Renal pelvis (tissue), 12 donors: ENCODE measurements at places on chromosomes 5 and 9. TPM values are rescaled to one million over a fixed set of nuclear protein-coding genes. Genes with fewer than 3 reads are reported as not detected.
A peak's percentile ranks its signal among the peaks of the same experiment; 100 is the strongest.

GRCh38 chr9:130634191-130634768, 30.1 kb upstream of the PRDM12 start:
- no peak for DNase-seq

DNA sequence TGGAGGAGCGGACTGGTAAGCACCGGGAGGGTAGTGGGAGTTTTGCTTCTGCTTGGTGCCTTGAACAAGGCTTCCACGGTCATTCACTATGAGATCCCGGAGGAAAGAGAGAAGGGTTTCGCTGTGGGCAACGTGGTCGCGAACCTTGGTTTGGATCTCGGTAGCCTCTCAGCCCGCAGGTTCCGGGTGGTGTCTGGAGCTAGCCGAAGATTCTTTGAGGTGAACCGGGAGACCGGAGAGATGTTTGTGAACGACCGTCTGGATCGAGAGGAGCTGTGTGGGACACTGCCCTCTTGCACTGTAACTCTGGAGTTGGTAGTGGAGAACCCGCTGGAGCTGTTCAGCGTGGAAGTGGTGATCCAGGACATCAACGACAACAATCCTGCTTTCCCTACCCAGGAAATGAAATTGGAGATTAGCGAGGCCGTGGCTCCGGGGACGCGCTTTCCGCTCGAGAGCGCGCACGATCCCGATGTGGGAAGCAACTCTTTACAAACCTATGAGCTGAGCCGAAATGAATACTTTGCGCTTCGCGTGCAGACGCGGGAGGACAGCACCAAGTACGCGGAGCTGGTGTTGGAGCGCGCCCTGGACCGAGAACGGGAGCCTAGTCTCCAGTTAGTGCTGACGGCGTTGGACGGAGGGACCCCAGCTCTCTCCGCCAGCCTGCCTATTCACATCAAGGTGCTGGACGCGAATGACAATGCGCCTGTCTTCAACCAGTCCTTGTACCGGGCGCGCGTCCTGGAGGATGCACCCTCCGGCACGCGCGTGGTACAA, 556 bp downstream of the PCDHGC3 start:
- peak; percentile 84 for DNase-seq

GRCh38 chr5:30968971-30969370, 224.5 kb upstream of the CDH6 start:
- no peak for DNase-seq

- no peak for DNase-seq
Observed at GRCh38 chr9:13431222-13431536, 151.7 kb upstream of the MPDZ start.

DNA sequence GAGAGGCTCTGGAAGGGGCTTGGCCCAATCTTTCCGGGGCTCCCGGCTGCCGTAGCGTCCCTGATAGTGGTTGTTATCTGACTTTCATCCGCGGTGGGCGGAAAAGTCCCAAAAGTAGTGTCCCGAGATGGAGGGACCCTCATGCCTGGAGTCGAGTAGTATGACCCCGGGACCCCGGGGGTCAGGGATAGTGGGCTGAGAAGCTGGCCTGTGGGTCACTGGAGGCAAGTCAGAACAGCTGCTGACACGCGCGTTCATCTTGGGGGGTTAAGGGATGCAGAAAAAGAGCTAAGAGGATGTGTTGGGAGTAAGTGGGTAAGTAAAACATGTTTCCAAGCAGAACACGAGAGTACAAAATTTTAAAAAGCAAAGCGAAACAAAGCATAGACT, 123.4 kb downstream of the TMEM161B start:
- no peak for DNase-seq

- DNase-seq = no peak
Observed at GRCh38 chr5:105639511-105639910, 2031.2 kb downstream of the EFNA5 start.

- DNase-seq = no peak
Observed at GRCh38 chr9:133762488-133763271, 24.5 kb upstream of the SARDH start.

GRCh38 chr5:17748201-17748600, 113.9 kb downstream of the TAF11L14 start:
- no peak for DNase-seq

DNA sequence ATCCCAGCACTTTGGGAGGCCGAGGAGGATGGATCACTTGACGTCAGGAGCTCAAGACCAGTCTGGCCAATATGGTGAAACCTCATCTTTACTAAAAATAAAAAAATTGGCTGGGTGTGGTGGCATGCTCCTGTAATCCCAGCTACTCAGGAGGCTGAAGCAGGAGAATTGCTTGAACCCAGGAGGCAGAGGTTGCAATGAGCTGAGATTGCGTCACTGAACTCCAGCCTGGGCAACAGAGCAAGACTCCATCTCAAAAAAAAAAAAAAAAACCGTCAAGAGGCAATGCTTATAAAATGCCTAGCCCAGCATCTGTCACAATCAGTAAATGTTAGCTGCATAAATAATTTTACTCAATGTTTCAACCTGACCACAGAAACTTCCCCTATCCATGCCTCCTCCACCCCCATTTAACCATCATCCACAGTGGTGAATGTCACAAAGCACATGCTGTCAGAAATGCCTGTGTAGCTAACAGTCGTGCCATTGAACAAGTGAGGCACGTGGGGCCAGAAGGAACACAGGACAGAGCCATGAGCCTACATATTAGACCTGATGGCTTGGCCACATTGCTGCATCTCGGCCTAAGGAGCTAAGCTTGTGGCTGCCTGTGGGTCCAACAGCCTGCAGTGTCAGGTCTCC, 16.8 kb upstream of the TCOF1 start:
- DNase-seq = no peak

DNA sequence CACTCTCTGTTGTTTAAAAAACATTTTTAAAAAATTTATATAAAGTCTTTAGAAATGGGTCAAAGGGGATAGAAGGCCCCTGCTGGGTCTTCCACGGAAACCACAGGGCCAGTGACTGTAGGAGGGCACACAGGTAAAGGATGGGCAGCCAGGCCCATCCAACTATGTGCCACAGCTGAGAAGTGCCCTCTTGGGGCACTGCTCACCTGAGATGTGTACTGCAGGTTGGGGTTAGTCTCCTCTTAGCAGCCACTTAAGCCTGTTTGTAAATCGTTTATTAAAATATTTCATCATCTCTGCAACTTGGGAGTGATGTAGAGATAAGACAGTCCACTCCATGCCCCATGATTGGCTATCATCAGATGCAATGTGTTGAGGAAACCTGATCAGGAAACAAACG, 222.4 kb downstream of the DIRAS2 start:
- DNase-seq = no peak

- no peak for DNase-seq
Observed at GRCh38 chr5:107112216-107112615, 558.5 kb downstream of the EFNA5 start.

DNA sequence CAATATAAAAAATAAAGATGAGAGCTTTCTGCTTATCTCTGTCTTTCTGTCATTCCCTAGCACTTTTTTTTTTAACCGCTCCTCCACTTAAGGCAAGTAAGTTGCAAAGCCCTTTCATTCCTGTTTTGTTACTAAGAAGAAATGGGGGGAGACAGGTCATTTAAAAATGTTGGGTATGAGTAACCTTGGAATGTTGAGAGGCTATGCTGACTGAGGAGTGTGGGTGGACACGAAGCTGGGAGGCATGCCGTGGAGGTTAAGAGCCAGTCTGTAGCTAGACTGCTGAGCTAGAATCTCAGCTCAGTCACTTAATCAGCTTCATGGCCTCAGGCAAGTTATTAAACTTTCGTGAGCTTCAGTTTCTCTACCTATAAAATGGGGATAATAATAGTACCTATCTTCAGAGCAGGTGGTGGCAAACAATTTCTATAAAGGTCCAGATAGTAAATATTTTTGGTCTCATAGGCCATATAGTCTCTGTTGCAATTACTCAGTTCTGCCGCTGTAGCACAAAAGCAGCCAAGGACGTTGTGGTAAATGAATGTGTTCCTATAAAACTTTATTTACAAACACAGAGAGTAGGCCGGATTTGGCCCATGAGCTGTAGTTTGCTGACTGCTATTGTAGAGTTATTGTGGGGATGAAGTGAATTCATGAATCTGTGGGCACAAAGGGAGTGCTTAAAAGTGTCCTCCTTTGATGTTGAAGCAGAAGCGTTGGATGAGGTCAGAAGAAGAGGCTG, 220.0 kb downstream of the GABBR2 start:
- no peak for DNase-seq

DNA sequence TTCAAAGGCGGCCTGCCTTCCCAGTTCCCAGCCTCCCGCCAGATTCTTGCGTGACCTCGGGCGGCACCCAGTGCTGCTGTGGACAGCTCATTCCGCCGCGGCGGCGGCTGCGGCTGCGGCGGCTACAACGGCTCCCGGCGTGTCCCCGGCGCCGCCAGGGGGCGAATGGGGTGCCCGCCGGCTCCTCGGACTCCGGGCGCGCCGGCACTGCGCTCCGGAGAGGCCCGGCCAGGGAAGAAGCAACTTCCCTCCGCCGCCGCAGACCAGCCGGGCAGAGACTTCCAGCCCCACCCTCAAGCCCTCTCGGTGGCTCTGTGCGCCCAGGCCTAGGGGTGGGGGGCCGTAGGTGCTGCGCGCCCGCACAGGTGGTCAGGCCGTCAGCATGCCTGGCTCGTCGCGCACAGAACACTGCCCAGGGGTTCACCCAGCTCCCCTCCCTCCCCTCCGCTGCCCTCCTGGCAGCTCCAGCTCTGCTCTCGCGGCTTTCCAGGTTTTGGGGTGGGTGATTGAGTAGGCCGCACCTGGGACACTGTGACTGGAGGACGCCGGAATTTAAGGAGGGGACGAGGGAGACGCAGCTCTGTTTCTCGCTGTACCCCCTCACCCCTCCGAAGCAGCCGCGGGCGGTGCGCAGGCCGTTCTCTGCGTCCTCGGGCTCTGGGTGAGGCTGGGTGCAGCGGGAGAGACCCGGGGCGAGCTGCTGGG, 20.2 kb downstream of the IGIP start:
- DNase-seq = peak; percentile 73

- peak; percentile 77 for DNase-seq
Observed at GRCh38 chr9:124617477-124618141, 110.4 kb upstream of the NR5A1 start.

GRCh38 chr9:18428661-18429060, 45.3 kb upstream of the ADAMTSL1 start:
- no peak for DNase-seq

DNA sequence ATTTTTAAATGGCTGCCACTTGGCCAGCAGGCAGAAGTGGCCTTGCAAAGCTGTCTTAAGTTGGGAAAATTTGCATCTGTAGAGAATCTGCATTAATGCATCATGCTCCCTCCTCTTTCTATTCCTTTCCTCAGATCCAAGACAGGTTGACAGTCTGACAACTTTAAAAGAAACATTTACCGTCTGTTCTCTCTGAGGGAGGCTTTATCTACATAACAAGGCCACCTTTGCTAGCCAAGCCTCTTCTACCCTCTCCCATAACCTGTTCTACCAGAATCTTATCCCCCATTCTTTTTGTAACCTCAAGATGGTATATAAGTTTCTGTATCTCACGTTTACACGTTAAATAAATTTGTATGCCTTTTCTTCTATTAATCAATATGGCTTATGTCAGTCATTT, 271.9 kb downstream of the OSTF1 start:
- DNase-seq = no peak

- peak; percentile 54 for DNase-seq
Observed at GRCh38 chr9:94603259-94604160, 9.9 kb upstream of the FBP2 start.

DNA sequence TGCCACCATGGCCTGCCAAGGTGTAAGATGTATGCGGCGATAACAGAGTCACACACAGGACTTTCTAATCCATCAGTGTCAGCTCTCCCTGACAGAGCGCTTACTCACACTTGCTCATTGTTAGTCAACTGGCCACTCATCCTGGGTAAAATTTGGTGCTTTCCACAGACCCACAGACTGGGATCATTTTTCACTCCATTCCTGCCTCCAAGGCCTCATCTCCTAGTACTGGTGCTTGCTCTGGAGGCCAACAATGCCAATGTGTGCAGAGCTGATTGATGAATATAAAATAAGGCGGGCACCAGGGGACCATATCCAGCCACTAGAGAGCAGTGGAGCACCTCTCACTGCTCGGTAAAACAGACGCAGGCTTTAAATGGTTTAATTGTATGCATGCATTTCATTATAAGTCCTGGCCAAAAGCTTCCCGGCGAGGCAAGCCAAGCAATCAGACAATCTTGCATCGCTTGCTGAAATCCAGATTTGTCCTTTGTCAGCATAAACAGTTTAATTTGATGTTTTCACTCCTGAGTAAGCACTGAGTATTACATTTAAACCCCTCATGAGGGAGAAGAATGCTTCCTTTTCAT, 22.3 kb downstream of the PSMB7 start:
- no peak for DNase-seq

DNA sequence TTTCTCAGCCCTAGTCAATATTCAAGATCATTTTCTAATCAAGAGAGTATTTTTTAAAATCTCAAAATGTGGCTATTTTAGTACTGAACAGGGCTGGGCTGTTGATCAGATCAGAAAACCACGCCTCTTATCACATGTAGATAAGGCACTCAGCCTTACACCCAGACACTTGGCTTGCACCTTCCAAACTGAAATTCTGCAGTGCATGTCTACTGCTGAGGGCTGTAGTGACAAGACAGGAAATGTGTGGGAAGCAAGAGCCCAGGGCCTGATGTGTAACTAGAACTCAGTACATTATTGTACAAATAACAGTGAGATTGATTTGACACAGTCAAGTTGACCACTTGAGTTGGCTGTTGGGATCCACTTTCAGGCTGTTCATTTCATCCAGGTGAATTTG, 48.6 kb downstream of the UBE2QL1 start:
- no peak for DNase-seq

The ADAMTS16 gene
- polyA plus RNA-seq = 69.6 TPM

The TAF11L10 gene
- polyA plus RNA-seq = not detected

The IL3 gene
- not detected for polyA plus RNA-seq

The CDX1 gene
- 0.89 TPM for polyA plus RNA-seq

The CCNI2 gene
- 4.1 TPM for polyA plus RNA-seq

The PRUNE2 gene
- 16.8 TPM for polyA plus RNA-seq

The WDR38 gene
- 0.41 TPM for polyA plus RNA-seq

The PCDHAC1 gene
- polyA plus RNA-seq = 0.06 TPM

The HAVCR2 gene
- polyA plus RNA-seq = 3.3 TPM

The STC2 gene
- polyA plus RNA-seq = 1.9 TPM

The SLC6A7 gene
- 0.04 TPM for polyA plus RNA-seq

The SPEF2 gene
- 76.1 TPM for polyA plus RNA-seq
